ENCODE measurements at places on chromosomes 7 and 10.

GRCh38 chr7:2873686-2874551, 29.8 kb upstream of the GNA12 start:
- DNase-seq = no peak

GRCh38 chr10:1323951-1324350, 267.8 kb downstream of the WDR37 start:
- no peak for DNase-seq

DNA sequence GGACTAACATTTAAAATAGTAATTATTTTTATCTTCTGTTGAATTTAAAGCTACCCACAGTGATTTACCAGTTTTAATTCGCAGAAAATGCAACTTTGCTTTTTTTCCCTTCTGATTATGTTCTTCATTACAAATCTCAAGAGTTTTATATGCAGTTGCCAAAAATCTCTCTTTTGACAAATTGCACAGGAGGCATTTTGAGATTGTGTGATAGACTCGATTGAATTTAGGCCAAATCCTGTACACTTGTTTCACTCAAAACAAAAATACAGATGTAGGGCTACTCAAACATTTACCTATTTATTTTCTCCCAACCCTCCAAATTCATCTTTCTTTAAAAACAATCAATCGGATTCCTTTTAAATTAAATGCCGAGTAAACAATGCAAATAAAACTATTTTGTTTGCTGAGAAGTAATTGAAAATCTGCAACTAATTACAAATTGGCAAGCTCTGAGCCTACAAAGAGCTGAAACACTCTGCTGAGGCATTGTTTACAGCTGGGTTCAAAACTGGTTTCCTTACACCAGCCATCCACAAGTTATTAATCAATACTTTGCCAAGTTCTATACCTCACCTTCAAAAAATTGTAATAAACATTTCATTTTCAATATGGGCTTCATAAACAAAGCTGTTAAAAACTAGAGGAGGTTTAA, 214.9 kb upstream of the TCF7L2 start:
- DNase-seq = no peak

DNA sequence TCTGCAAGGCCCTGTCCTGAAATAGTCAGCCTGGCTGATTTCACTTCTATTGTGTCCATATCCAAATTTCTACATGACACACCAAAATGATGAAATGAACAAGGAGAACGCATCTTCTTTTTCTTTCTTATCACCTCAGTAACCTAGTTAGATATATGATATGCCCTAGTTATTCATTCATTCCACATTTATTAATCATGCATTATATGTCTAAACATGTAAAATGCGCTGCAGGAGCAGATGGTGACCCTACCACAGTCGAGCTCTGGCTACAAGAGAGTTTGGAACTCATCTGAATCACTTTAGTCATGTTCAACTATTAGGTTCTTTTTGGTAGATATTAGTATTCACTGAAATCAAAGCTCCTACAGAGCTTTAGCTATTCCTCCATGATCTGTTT, 31.8 kb upstream of the VPS41 start:
- no peak for DNase-seq

DNA sequence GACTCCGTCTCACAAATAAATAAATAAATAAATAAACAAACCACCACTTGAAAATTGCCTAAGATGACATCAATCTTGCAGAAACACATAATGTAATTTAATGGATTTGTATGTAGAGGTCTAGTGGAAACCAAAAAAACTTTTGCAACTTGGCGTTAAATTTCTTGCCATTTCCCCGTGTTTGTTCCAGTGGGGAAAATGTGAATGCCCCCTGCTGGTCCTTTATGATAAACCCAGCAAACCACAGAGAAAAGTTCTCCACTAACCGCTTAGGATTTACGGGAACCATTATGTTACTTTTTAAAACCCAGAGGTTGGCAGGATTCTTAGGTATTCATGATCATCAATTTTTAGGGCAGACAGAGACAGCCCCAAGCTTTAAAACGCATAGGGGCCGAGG, 32.5 kb downstream of the LAMB4 start:
- DNase-seq = no peak

GRCh38 chr10:47094636-47095035, 183.4 kb downstream of the PTPN20 start:
- no peak for DNase-seq

DNA sequence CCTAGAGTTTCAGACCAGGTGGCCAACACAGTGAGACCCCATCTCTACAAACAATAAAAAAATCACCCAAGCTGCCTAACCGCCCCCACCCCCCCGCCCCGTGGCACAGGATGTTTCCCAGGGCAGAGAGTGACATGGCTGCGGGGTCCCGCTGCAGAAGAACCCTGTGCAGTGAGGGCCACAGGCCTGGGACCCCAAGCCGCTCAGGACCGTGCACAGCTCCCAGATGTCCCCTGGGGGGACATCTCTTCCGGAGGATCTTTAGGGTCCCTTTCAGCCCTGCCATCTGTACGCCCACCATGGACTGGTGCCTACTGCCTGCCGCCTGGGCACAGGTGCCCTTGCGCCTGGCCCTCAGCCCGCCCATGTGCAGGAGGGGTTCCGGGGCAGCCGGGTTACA, 373.6 kb downstream of the DNAJB6 start:
- DNase-seq = no peak

DNA sequence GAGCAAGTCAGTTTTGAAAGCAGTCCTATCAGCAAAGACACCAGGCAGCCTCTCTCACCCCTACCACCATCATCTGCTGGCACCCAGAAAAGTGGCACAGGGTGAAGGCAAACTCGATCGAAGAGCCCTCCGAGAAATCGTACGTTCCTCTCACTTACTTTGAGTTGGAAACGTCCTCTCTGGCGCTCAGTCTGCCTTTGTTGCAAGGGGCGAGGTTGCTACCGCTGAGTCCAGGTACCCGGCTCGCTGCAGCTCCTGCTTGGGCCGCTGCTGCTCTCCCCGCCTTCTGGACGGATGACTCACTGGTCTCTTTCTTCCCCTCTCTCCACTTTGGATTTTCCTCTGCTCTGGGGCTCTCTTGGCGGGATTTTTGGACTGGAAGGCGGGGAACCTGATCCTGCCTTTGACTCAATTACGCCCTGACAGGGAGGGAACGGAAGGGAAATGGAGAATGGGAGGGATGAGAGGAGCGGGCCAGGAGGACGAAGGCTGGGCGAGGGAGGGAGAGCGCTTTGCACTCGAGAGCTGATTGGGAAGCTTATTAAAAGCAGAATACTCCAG, at the start of gene PTN:
TSS of gene PTN (minus strand) at position 453 of the 561 bp plus-strand sequence. CDS start 88,760 bp downstream, outside the sequence.
- no peak for DNase-seq

GRCh38 chr10:19730907-19731217, 85.4 kb upstream of the PLXDC2 start:
- DNase-seq = no peak

- DNase-seq = no peak
Measured at GRCh38 chr10:76242956-76243355, 811.5 kb downstream of the LRMDA start.

GRCh38 chr7:20236790-20237189, 19.6 kb upstream of the MACC1 start:
- no peak for DNase-seq

- DNase-seq = no peak
Measured at GRCh38 chr10:75287697-75288096, 51.9 kb upstream of the COMTD1 start.

- no peak for DNase-seq
Measured at GRCh38 chr7:4882169-4883032, 1.1 kb downstream of the RADIL start.

- no peak for DNase-seq
Measured at GRCh38 chr7:108012499-108013430, 9.8 kb upstream of the LAMB1 start.

DNA sequence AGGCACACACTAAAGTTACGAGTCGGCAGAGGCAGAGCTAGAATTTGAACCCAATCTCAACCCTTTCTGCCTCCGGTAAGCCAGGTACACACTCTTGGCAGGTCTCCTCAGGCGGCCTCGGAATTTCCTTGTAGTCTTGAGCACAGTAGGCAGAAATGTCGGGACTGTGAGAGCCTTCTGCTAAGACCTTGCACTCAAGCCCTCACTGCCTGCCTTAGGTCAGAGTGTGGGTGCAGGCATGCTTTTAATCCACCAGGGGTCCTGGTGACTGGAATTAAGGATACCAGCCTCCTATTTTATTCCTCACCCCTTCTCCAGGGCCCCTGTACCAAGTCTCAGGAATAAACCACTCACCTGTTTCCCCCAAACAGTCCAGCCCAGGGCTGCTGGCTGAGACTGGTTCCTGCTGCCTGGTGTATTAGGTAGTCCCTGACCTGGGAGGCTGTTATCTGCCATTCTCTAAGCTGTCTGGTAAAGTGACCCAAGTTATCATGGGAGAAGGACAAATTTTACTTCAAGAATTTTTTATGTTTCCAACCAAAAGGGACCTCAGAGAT, 855 bp downstream of the ATP6V1F start:
- DNase-seq = peak; percentile 25

GRCh38 chr7:44791278-44792219, 4.9 kb upstream of the PPIA start:
- DNase-seq = no peak

GRCh38 chr10:22784668-22785067, 70.3 kb upstream of the PIP4K2A start:
- DNase-seq = no peak

- no peak for DNase-seq
Measured at GRCh38 chr10:5719546-5719945, 34.9 kb downstream of the TASOR2 start.

DNA sequence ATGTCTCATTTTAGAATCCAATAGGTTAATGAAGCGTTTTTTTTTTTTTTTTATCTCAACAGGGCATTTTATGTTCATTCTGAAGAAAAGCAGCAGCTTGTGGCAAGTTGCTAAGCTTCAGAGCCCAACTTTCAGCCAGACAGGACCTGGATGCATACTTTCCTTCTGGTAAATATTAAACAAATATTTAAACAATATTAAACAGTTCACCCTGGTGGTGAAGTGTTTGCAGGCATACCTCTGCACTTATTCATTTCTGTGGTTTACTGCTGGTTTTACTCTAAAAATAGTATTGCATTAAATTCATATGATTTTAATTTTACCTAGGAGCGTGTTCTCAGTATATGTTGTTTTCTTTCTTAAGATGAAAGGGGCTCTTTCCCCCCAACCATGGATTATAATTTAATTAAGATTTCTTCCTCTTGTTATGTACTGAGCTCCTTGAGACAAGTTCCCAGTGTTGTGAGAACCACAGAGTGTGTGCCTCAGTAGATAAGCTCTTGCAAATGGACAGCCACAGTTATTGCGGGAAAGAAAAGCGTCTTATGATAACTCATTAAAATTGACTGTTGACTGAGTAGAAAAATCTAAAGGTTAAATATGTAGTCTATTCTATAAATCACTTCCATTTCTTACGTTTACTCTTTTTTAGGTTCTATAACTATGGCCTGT, 155.8 kb downstream of the MALRD1 start:
- DNase-seq = no peak

DNA sequence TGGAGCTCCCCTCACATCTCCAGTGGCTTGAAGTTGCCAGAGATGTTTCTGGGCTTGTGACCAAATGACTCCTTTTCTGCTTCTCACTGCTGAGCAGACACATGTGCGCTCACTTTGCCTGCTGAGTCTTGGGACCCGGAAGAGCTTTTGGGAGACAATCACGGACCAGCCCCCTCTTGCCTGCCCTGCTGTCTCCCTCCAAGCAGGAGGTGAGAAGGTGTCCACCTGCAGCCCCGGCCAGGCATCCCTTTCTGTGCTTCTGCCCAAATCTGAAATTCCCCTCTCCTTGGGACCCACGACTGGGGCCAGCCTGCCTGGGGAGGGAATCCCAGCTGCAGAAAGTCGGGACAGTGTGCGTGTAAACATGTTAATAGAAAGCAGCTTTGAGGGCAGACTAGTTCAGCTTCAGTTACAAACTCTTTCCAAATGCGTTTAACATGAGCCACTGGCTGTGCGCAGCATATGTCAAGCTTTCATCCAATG, 31.7 kb downstream of the HTRA1 start:
- no peak for DNase-seq

GRCh38 chr7:41005374-41005901, 697.5 kb downstream of the INHBA start:
- no peak for DNase-seq

GRCh38 chr7:5495581-5496375, 72.1 kb upstream of the TNRC18 start:
- DNase-seq = no peak

GRCh38 chr10:101405001-101405400, 51.0 kb downstream of the BTRC start:
- no peak for DNase-seq

GRCh38 chr7:147547252-147547897, 1043.2 kb upstream of the C7orf33 start:
- DNase-seq = no peak

DNA sequence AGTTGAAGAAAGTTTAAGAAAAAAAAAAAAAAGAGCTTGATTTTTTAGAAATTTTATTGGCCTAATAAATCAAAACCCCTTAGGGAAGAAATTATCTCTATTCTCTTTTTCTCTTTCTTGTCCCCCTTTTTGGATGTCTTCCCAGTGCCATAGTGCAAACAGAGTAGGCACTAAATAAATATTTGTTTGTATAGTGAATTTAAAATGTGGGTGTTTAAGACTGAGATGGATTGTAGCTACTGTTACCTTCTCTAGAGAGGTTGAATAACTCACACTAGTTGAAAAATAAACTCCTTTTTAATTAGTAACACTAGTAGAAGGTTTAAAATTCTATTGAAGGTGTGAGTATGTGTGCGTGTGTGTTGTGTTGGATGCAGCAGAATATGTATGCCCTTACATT, 783.8 kb downstream of the NXPH1 start:
- DNase-seq = no peak

GRCh38 chr10:21604651-21605050, 70.6 kb downstream of the MLLT10 start:
- no peak for DNase-seq

DNA sequence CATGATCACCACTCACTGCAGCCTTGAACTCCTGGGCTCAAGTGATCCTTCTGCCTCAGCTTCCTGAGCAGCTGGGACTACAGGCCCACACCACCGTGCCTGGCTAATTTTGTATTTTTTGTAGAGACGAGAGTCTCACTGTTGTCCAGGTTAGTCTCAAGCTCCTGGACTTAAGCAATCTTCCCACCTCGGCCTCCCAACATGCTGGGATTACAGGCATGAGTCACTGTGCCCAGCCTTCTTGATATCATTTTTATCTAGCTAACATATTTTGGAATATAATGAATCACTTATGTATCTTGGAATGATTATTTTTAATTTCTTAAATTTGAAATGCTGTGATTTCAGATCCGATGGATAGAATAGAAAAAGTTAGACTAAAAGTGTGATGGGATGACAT, 18.4 kb downstream of the ARL4A start:
- DNase-seq = no peak

- no peak for DNase-seq
Measured at GRCh38 chr7:124633740-124634139, 131.9 kb downstream of the GPR37 start.

Measured in effector CD4-positive, alpha-beta T cell (primary cell).